NCI-H69 (cell line): ENCODE measurements at places on chromosomes 13 and 19.

- no peak for DNase-seq
Observed at GRCh38 chr13:84607261-84608013, 725.2 kb upstream of the SLITRK1 start.

DNA sequence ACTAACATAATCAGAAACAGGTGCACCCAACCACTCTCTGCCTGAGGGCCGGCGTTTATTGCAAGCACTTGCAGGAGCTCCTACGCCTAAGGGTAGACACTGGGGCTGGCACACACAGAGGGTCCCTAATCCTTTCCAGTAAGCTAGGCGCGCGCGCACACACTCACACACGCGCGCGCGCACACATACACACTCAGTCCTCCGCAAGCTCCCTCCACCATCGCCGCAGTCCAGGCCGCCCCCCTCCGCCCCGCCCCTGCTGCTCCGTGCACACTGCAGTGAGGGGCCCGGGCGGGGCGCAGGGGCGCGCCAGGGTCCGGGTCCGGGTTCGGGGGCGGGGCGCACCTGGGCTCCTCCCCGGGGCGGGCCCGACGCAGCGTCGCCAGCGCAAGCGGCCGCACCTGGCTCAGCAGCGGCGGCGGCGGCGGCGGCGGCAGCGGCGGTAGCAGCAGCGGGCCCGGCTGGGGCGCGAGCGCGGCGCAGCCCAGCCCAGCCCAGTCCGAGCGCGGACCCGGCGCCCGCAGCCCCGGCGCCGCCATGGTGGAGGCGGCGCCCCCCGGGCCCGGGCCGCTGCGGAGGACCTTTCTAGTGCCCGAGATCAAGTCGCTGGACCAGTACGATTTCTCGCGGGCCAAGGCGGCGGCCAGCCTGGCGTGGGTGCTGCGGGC is at the start of gene CAMSAP3:
Gene CAMSAP3, plus strand, starts transcription at position 398 of the 668 bp plus-strand sequence. Its CDS starts 140 bp downstream, at position 538.
- peak; percentile 92 for DNase-seq

- peak; percentile 70 for DNase-seq
Observed at GRCh38 chr19:2426611-2427428, 566 bp downstream of the TIMM13 start.

DNA sequence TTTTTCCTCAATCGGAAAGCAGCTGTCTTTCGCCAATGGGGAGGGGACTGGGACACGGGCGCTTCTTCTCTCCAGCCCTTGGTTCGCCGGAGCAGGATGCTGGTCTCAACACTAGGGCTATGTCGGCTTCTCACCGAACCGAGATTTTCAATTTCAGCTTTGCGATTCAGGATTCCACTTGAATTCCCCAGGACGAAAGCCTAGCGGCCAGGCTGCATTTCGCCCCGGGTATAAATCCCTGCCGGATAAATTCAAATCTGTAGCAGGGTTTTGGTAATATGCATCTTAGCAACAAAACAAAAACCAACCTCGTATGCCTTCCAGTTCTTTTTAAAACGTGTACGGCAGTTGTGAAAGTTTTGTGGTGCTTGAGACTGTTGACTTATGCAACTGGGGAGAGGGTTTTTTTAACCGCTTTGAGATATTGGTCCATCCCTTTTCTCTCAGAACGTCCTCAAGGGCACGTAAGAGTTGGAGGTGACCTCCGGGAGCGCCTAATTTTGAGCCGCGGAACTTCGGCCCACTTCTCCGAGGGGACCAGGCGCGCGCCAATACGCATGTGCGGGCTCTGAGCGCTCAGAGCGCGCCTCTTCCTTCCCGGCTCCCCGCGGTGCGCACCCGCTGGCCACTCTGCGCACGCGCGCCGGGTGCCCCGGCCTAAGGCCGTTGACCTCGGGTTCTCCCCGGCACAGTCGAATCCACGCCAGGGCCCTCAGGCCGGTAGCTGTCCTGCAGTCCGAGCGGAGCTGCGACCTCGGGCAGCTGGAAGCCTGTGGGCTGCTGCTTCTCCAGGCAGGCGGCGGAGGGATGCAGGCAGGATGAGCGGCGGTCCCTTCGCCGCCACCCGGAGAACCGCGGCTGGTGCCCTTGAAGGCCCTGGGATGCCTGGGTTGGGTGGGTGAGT is 7.6 kb downstream of the POU4F1 start:
- DNase-seq: no peak

DNA sequence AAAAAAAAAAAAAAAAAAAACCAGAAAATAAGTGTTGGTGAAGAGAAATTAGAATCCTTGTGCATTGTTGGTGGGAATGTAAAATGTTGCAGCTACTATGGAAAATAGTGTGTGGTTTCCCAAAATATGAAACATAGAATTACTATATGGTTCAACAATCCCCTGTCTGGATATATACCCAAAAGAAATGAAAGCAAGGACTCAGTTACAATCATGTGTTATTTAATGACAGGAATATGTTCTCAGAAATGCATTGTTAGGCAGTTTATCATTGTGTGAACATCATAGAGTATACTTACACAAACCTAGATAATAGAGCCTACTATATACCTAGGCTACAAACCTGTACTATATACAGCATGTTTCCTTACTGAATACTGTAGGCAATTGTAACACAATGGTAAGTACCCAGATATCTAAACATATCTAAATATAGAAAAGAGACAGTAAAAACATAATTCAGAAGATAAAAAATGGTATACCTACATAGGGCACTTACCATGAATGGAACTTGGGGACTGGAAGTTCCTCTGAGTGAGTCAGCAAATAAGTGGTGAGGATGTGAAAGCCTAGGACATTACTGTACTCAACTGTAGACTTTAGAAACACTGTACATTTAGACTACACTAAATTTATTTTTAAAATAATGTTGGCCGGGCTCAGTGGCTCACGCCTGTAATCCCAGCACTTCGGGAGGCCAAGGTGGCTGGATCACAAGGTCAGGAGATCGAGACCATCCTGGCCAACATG is 25.7 kb upstream of the SLC7A1 start:
- no peak for DNase-seq

DNA sequence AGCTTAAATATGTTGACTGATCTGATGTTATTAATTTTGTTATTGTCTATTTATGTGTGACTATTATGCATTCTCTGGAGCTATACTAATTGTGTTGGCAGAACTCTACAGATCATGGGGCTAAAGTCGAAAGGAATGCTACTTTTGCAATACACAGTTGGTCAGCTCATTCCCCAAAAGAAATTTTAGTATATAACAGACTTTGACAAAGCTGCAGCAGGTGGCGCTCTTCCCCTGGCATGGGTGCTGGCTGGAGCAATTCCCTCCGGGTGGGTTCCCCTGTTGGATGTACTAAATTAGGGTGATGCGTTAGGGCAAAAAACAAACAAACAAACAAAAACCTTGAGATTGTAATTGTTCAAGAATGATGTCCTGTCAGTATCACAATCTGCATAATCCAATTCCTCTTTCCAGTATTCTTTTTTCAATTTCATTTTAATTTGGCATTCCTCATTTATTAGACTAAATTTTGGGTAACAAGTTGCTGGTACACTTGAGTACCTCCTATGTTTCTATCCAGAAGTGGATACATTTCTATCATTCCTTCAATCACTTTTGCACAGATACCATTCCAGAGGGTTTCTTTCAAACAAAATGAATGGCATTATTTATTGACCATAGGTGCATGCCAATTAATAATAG is 322.8 kb upstream of the EDNRB start:
- peak; percentile 47 for DNase-seq

DNA sequence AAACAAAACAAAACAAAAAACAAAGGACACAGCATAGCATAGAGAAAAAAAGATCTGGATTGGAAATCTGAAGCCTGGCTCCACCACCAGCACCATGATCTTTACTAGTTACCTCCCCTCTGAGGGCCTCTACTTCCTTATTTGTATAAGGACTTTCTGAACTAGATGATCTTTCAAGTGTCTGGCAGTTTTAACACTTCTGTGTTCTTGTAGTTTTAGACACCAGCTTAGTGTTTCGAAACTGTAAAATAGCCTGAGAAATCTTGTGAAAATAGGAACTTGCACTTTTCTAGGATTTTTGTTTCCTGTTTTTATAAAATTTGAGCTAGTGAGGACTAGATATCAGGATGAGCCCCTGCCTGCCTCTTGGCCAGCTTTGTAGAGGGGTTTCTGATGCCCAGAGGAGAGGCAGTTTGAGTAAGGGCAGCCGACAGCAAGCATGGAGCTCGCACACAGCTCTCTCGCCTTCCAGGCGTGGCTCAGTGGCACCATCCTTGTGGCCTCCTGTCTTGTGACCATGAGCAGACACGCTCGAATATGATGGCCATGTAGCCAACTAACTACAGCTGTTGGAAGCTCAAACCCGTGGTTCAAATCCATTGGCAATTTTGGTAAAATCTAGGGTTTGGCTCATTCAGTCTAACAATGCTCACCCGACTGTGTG is 319.0 kb downstream of the KCNRG start:
- no peak for DNase-seq

- DNase-seq: no peak
Observed at GRCh38 chr13:45827318-45827717, 24.2 kb downstream of the SIAH3 start.

GRCh38 chr13:36418022-36418805 is 14.1 kb upstream of the CCNA1 start:
- no peak for DNase-seq

DNA sequence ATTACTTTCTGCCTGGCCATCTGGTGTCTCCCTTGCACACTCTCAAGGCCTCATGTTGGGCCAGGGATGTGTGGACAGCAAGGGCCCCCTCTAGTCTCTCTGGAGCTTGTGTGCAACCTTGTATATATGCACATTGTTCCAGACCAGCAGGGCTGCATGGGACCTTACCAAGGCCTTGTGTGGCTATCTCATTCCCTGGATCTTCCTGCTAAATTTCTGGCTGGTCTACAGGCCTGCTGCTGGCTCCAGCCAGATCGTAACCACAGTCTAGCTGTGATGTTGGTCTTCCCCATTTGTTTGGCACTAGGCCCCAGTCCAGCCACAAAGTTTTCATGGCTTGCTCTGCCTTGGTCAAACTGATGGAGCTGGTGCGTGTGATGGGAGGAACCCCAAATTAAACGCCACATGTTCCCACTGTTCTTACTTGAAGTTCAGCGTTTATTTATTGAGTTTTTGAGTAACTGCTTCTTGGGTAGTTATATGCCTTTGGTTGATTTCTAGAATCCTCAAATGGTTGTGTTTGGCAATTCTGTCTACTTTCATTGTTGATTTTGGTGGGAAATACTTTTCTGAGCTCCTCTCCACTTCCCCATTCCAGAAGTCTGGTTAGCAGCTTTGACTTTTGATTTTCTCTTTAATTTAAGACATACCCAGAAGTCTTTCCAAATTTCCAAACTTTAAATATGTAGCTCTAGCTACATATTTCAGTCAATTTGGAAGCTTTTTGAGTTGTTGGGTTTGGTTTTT is 56.4 kb downstream of the SIPA1L3 start:
- peak; percentile 46 for DNase-seq

DNA sequence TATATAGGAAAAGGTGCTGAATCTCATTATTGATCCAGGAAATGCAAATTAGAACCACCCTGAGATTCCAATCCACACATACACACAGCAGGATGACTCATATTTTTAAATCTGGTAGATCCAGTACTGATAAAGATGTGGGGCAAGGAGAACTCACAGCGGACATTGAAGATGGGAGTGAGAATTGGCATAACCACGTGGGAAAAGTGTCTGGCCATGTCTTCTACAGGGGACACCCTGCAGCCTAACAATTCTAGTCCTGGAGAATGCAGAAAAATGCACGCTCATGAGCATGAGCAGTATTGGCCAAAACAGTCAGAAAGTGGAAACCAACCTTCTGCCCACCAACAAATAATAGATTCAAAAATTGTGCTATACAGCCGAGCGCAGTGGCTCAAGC is 13.5 kb upstream of the BCL3 start:
- no peak for DNase-seq

- DNase-seq: no peak
Observed at GRCh38 chr13:95552208-95552538, 347 bp upstream of the CLDN10 start.

GRCh38 chr13:45437947-45438346 is 19.8 kb upstream of the SLC25A30 start:
- DNase-seq: no peak

- no peak for DNase-seq
Observed at GRCh38 chr19:17406046-17406886, 836 bp upstream of the BST2 start.

DNA sequence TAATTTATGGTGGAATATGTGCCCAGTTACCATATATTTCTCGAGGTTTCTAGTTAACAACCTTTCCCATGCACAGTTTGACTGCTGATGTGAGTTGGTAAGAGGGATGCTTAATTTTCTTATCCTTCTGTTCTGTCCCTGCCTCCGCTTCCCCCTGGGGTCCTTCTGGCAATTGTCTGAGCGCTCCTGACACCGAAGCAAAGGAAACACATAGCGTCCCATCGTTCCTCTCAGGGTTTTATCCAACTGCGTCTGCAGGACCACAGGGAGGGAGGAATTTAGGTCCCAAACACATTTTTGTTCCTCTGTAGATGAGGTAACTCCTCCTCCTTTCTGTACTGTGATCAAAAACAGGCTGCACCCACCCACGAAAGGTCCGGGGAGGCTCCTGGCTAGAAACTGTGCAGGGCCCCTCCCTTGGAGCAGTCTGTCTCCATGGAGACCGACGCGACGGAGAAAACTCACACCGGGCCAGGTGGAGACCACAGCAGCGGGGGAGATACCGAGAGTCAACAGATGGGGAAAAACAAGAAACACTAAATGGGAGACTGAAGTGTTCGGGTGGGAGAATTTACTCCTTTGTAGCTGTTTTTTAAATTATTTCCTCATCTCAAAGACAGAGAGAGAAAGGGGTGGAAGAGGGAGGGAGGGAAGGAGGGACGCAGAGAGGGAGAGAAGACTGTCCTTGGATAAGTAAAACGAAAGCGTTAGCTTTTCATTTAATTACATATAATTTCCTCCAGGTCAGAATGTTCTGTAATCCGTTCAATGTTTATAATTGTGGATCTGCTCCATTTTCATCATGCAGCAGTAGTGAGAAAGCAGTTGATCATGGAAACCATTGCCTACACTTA is 191.8 kb upstream of the NBEA start:
- DNase-seq: peak; percentile 90

- peak; percentile 83 for DNase-seq
Observed at GRCh38 chr13:102487330-102487729, 85.5 kb upstream of the FGF14 start.

- no peak for DNase-seq
Observed at GRCh38 chr13:93344048-93344705, 117.6 kb downstream of the GPC6 start.

- DNase-seq: peak; percentile 14
Observed at GRCh38 chr19:56137405-56137804, 3.7 kb upstream of the ZNF444 start.

- no peak for DNase-seq
Observed at GRCh38 chr13:38796890-38797289, 110.0 kb downstream of the FREM2 start.
